ENCODE measurements at places on chromosomes 11 and 22.

DNA sequence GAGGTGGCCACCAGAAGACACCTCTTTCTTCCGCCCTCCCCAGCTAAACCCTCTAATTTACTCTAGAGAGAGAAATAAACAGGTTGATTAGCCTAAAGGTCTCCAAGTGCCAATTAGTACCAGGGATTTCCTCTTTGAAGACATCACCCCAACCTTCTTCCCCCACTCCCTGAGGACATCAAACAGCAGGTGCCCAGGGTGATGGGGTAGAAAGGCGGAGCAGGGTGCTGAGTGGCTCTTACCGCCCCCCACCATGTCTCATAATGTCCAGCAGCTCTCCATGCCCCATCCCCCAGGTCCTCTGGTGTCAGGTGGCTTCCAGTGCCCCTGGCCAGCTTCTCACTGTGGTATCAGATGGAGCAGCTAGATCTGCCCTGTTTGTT, 5.3 kb upstream of the GNAZ start:
- DNase-seq: no peak

GRCh38 chr11:132704781-132705375, 827.4 kb downstream of the OPCML start:
- DNase-seq: no peak

- no peak for DNase-seq
These were observed 257.4 kb upstream of the UBASH3B start for GRCh38 chr11:122398167-122398566.

GRCh38 chr11:44591557-44591956, 26.1 kb downstream of the CD82 start:
- no peak for DNase-seq

DNA sequence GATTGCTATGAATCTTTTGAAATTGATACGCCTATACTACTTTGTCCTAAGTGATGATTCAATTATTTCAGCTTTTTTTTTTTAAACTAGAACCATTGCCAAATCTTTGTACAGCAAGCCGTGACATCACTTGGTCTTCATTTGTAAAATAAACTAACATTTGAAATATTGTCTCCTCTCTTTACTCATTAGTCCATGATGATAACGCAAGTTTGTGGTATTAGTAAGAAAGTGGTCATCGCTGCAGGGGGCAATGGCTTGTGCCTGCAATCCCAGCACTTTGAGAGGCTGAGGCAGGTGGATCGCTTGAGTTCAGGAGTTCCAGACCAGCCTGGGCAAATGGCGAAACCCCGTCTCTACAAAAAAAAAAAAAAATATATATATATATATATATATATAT, 12.9 kb upstream of the ARHGAP42 start:
- no peak for DNase-seq

GRCh38 chr11:64339286-64339685, 718 bp upstream of the CCDC88B start:
- DNase-seq: no peak

DNA sequence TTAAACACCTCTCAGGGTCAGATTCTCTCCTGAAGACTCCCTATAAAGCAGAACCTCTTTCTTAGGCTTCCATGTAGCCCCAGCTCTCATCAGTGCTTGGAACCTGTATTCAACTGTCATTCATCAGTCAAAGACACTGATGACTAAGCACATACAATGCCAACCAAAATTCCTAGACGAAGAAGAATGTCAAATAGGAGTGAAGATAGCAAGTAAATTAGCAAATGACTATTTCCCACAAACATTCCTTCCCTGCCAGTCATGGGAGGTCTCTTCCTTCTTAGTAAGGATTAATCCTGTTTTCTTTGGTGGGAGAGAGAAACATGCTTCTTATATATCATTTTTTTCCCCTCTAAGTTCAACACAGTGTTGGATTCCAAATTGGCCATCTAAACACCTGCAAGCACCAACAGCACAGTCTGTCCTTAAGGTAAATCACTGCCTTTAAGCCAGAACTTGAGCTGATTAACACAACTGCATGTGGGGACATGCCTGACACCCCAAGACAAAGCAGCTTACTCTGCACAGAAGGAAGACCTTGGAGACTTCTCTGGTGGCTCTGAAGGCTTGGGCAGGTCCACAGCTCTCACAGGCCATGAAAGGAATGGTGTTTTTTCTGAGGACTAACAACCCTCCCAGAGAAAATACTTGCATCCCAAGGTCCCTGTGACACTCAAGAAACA, 47.5 kb upstream of the ME3 start:
- DNase-seq: peak; percentile 81
